Transverse colon (tissue), 4 donors: ENCODE measurements at places on chromosomes 6 and 20. TPM values are rescaled to one million over a fixed set of nuclear protein-coding genes. Genes with fewer than 3 reads are reported as not detected.

GRCh38 chr20:680638-681187, 5.1 kb upstream of the SCRT2 start:
- peaks cover 11% of the 10 kb centered on the region for H3K4me1 ChIP-seq
- no peak overlapping the region for H3K27ac ChIP-seq
- peaks cover 86% of the 10 kb centered on the region for H3K27me3 ChIP-seq
- H3K36me3 ChIP-seq: no peaks in the 10 kb centered on the region
- H3K4me3 ChIP-seq: no peak overlapping the region

- no peak for DNase-seq
- no peak overlapping the region for H3K4me3 ChIP-seq
- H3K27me3 ChIP-seq: no peaks in the 10 kb centered on the region
- H3K27ac ChIP-seq: no peak overlapping the region
- no peaks in the 10 kb centered on the region for H3K4me1 ChIP-seq
These were observed 54.2 kb downstream of the SYNDIG1 start for GRCh38 chr20:24523661-24524060.

- H3K36me3 ChIP-seq: peaks cover 19% of the 10 kb centered on the region
- H3K27me3 ChIP-seq: no peaks in the 10 kb centered on the region
- DNase-seq: peak; percentile 90
- peaks cover 18% of the 10 kb centered on the region for H3K4me1 ChIP-seq
- H3K4me3 ChIP-seq: peak within 1 kb of the TSS; percentile 71
These were observed at the start of gene CUL9 for GRCh38 chr6:43181942-43182860. Gene CUL9, plus strand, starts transcription at chr6:43182196. Its CDS starts 2,115 bp downstream, at chr6:43184311.

UBD gene
- 8.4 TPM for total RNA-seq

RIMS1 gene
- 0.32 TPM for total RNA-seq

- no peak overlapping the region for H3K27ac ChIP-seq
- H3K4me3 ChIP-seq: no peak overlapping the region
- H3K27me3 ChIP-seq: no peaks in the 10 kb centered on the region
- DNase-seq: no peak
- H3K4me1 ChIP-seq: no peaks in the 10 kb centered on the region
These were observed 123.4 kb upstream of the GPR6 start for GRCh38 chr6:109854541-109855308.

DNAH8 gene
- total RNA-seq: not detected

DNA sequence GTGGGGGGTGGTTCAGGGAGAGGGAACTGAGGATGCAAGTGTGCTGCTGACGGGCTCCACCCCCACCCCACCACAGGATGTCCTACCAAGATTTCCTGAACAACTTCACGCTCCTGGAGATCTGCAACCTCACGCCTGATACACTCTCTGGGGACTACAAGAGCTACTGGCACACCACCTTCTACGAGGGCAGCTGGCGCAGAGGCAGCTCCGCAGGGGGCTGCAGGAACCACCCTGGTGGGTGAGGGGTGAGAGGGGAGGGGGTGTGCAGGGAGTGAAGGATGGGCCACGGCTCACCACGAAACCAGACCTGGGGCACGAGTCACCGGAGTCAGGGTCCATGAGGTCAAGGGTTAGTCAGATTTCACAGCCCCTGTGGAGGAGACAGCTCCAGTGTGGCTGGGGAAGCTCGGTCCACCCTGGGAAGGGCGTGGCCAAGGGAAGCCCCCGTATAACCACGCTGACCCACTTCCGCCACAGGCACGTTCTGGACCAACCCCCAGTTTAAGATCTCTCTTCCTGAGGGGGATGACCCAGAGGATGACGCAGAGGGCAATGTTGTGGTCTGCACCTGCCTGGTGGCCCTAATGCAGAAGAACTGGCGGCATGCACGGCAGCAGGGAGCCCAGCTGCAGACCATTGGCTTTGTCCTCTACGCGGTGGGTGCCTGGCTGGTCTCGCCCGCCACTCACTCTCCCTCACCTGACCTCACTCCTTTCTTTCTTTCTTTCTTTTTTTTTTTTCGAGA, 18.3 kb downstream of the CAPN11 start:
- no peak for DNase-seq
- no peak overlapping the region for H3K27ac ChIP-seq
- no peak overlapping the region for H3K4me3 ChIP-seq
